ENCODE measurements at places on chromosomes 5 and 9. TPM values are rescaled to one million over a fixed set of nuclear protein-coding genes. Genes with fewer than 3 reads are reported as not detected.
A peak's percentile ranks its signal among the peaks of the same experiment; 100 is the strongest.

PLPP1 gene
- 42.2 TPM for total RNA-seq

GRCh38 chr9:115237385-115237998, 119.5 kb upstream of the TNC start:
- DNase-seq: no peak

DNA sequence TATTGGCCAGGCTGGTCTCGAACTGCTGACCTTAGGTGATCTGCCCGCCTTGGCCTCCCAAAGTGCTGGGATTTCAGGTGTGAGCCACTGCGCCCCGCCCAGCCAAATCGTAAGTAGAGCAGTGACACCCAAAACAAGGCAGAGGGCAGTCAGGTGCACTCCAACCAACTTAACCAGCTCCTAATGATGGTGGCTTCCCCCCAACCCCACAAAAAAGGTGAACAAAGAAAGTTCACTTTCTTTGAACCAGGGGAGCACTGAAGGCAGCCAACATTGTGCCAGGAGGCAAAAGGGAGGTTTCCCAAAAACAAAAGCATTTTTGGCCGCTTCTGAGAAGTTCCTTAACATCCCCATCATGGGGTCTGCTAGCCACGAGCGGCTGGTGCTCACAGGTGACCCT, 9.6 kb downstream of the GMCL2 start:
- no peak for DNase-seq

DNA sequence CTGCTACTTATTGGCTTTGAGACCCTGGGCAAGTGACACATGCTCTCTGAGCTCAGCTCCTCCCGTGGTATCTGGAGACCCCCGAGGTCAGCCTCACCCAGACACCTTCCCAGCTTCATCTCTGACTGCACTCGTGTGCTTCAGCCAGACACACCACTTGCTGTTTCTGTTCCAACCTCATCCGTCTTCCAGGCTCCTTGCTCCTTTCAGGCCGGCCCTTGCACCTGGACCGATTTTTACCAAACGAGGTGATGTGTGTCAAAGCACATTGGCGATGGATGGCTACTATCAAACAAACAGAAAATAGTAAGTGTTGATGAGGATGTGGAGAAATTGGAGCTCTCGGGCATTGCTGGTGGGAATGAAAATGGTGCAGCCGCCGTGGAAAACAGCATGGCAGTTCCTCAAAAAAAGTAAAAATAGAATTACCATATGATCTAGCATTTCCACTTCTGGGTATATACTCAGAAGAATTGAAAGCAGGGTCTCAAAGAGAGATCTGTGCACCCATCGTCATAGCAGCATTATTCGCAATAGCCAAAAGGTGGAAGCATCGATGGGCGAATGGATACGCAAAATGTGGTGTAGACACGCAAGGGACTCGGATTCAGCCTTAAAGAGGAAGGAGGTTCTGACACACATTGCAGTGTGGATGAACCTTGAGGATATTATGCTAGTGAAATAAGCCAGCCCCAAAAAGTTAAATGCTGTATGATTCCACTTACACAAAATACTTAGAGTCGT, 96.1 kb upstream of the IER5L start:
- DNase-seq: no peak

GRCh38 chr9:32524892-32525708, 896 bp downstream of the RIGI start:
- peak; percentile 33 for DNase-seq

- DNase-seq: no peak
These were observed 1819.8 kb upstream of the C9orf72 start for GRCh38 chr9:29393064-29393463.

- no peak for DNase-seq
These were observed 7.9 kb upstream of the IER5L start for GRCh38 chr9:129185991-129186390.

- peak; percentile 8 for DNase-seq
These were observed 219.8 kb downstream of the ARL15 start for GRCh38 chr5:54090495-54091120.

NTNG2 gene
- 5.1 TPM for total RNA-seq

ARL10 gene
- not detected for total RNA-seq

- DNase-seq: no peak
These were observed 176.7 kb upstream of the ADAMTSL1 start for GRCh38 chr9:18297056-18297841.

DNA sequence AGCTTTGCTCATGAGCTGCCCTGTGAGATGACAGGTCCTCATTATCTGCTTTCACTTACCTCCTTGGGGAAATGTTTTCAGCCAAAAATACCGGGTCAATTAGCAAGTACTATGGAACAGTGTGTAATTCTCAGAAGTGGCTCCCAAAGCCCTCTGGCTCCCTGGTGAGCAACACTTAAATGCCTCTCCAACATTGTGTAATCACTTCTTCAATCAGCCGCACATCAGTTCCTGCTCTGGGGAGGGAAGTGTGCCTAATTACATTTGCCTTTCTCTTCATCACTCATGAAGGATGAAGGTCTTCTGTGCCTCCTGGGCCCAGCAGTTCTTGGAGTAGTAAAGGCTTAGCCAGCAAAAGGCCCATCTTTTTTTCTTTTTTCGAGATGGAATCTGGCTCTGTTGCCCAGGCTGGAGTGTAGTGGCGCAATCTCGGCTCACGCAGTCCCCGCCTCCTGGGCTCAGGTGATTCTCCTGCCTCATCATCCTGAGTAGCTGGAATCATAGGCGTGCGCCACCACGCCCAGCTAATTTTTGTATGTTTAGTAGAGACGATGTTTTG, 23.1 kb downstream of the NIM1K start:
- no peak for DNase-seq

DNA sequence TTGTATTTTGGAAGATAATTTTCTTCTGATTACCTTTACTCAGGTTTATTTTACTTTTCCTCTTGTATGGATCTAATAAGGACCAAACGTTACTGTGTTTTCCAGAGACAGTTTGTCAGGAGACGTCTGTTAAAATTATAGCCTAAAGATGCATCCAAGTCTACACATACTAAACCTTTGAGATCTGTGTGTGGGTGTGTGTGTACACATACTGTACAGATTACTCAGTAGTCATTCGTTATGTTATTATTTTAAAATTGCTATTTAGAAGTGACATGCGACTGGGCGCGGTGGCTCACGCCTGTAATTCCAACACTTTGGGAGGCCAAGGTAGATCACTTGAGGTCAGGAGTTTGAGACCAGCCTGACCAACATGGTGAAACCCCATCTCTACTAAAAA, 51.6 kb upstream of the CNTLN start:
- DNase-seq: no peak

DNA sequence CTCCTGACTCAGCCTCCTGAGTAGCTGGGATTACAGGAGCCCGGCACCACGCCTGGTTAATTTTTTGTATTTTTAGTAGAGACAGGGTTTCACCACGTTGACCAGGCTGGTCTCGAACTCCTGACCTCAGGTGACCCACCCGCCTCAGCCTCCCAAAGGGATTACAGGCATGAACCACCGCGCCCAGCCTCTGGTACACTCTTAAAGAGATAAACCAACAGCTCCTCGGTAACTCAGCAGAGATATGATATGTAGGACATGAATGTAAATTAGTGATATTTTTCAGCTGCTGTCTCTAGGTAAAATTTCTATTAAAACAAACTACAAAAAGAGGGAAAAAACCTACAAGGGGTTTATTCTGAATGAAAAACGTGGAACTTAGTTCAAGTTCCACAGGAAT, 42.8 kb upstream of the HK3 start:
- DNase-seq: no peak

GRCh38 chr9:13387734-13388067, 108.2 kb upstream of the MPDZ start:
- DNase-seq: no peak

DNA sequence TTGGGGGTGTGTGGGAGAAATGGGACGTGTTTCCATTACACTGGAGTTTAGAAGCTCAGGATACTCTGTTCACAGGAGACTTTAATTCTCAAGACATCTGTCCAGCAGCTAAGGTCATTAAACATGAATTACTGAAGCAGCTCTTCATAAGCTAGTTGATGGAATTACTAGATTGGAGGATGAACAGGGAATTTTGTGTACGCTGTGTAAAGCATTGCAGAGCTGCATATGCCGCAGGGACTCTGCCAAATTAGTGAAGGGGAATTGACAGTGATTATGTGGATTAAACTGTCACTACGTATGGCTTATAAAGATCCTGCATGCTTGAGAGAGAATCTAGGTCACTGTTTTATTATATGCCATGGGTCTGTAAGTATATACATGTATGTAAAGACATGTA, 177.5 kb upstream of the TBC1D2 start:
- DNase-seq: no peak

- DNase-seq: no peak
These were observed 32.0 kb downstream of the GTF3C4 start for GRCh38 chr9:132702254-132702653.

DNA sequence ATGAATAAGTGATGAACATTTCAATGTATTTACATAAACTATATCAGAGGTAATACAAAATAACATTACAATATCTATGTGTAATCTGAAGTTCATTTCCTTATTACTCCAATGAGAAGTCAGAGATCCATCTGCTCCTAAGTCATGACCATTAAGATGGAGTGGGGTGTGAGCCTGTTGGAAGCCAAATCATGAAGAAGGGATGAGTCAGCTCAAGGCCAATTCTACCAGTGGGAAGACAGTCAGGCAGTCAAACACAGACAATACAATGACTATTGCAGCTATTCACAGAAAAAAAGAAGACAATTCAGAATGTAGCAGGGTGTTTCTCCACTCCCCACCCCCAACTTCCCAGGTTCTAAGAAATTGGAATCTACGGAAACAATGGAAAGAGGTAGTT, 155.0 kb downstream of the NFIB start:
- no peak for DNase-seq

GRCh38 chr5:10653751-10654400, 90.0 kb downstream of the ANKRD33B start:
- DNase-seq: no peak

- DNase-seq: peak; percentile 76
These were observed at the start of gene NSMF for GRCh38 chr9:137459152-137459600. Gene NSMF (minus strand): TSS chr9:137459334. CDS start chr9:137459102, 232 bp downstream.

- peak; percentile 62 for DNase-seq
These were observed 1.9 kb upstream of the FIBCD1 start for GRCh38 chr9:130940693-130941576.

GNA14 gene
- not detected for total RNA-seq

- peak; percentile 34 for DNase-seq
These were observed 647.8 kb downstream of the TAF11L14 start for GRCh38 chr5:18281947-18282581.
